NCI-H2227 treated with DMSO at 0.1 percent for 48 hours (cell line): ENCODE measurements at places on chromosomes 4 and X.

GRCh38 chrX:3192835-3193234 is 151.6 kb downstream of the ARSF start:
- DNase-seq, result no peak

GRCh38 chr4:74475946-74476345 is 31.0 kb downstream of the AREG start:
- DNase-seq, result no peak

DNA sequence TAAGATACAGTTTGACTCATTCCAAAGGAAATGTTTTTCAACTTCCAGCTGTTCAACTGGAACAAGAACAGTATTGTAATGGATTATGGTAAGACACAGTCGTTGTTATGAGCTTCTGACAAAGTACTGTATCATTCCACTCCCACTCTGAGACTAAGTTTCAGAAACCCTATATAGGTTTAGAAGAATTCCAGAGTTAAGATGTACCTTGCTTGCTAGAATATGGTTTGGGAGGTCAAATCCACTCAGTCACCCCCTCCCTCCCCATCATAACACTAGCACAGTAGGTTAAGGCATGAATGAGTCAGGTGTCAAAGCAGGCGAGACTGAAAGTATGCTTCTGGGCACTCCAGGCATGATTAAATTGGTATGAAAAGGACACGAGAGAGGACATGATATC is 339.7 kb downstream of the DMD start:
- DNase-seq, result no peak

- DNase-seq, result no peak
These were observed 13.8 kb upstream of the ZNF674 start for GRCh38 chrX:46559062-46559461.

DNA sequence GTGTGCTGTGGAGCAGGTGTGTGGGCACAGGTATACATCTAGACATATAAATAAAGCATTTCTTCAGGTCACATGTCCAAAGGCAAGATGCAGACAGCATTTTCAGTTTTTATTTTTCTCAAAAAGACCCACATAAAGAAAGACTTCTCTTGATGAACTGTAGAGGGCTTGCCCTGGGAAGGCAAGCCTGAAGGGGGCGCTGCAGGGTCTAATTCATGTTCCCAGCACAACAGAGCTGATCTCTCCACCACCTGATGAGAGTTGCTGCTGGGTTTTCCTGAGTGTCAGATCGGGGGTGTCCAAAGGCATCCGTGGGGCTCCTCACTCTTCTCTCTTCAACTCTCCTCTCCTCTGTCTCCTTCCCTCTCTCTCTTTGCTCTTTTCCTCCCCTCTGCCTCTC is 26.6 kb downstream of the ADRA2C start:
- no peak for DNase-seq

- DNase-seq, result no peak
These were observed 475.4 kb upstream of the RPS6KA3 start for GRCh38 chrX:20742106-20742505.

DNA sequence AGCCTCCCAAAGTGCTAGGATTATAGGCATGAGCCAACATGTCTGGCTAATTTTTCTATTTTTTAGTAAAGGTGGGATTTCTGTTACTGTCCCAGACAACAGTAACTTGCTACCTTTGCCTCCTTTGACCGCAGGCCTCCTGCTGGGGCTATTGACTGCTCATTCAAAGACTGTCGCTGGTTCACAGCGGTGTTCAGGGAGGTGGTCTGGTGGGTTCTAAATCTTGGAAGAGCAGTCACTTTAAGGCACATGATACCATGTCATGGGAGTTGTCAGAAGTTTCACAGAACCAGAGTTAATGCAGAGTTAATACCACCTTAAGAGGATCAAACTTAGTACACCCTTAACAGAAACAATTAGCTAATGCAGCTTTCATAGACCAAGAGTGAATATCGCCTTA is 3.8 kb downstream of the ASMT start:
- DNase-seq, result no peak

DNA sequence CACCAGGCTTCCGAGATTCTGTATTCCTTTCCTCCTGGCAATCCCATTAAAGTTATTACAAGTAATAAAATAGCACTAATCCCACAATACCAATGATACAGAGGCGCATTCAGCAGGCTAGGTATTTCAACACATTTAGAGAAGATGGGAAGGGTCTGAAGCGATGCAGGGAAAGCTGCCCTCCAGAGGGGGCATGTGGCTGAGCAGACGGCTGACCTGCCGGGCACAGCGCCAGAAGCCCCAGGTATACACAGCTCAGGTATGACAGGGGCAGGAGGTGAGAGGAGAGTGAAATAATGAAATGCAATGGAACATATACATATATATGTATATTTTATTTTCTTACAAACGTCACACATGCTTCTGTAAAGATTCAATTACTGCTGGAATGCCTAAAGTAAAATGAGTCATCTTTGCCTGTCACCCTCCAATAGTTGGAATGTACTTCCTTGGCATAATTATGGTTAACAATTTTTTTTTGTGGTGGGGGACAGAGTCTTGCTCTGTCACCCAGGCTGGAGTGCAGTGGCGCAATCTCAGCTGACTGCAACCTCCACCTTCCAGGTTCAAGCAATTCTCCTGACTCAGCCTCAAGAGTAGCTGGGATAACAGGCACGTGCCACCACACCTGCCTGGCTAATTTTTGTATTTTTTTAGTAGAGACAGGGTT is 21.3 kb upstream of the CDKN2AIP start:
- DNase-seq, result no peak

- no peak for DNase-seq
These were observed 1.4 kb downstream of the CXXC4 start for GRCh38 chr4:104493081-104493831.

- no peak for DNase-seq
These were observed 78.1 kb upstream of the FSTL5 start for GRCh38 chr4:162241857-162242256.

GRCh38 chrX:139204898-139205667 is 325.5 kb upstream of the F9 start:
- DNase-seq, result no peak

GRCh38 chr4:46270986-46271596 is 118.8 kb downstream of the GABRA2 start:
- no peak for DNase-seq

- DNase-seq, result no peak
These were observed 15.9 kb downstream of the HMGB2 start for GRCh38 chr4:173318240-173318639.

GRCh38 chr4:128517739-128518510 is 230.3 kb upstream of the PGRMC2 start:
- no peak for DNase-seq

DNA sequence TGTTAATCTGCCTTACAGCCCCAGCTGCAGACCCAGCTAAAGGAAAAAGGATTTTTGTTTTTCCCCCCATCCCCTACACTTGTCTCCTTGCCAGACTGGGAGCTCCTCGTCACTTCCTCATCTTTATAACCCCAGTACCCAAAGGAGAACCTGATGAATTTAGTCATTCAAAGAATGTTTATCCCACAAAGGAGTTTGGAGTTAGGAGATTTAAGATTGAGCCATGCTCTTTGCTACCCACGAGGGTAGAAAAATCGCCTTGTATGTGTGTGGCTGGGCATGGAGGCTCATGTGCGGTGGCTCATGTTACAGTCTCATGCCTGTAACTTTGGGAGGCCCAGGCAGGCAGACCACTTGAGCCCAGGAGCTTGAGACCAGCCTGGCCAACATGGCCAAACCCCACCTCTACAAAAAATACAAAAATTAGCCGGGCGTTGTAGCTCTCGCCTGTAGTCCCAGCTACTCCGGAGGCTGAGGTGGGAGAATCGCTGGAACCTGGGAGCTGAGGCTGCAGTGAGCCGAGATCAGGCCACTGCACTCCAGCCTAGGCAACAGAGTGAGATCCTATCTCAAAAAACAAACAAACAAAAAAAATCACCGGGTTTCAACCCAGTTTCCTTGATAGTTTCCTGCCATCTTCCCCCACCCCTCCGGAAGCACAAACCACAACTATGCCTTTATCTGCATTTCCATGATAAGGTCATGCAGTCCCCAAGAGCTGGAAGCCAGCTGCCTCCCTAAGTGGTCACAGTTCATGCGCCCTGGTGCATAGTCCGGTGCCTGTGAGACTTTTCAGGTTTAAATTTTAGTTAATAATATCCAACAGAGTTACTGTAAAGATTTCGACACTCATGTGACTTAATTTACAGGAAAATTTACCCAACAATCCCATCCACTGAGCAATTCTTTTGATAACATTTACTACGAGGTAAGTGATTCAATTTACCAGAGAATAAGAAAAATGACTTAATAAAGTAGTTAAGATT is 1.5 kb downstream of the CFAP97 start:
- DNase-seq, result no peak

DNA sequence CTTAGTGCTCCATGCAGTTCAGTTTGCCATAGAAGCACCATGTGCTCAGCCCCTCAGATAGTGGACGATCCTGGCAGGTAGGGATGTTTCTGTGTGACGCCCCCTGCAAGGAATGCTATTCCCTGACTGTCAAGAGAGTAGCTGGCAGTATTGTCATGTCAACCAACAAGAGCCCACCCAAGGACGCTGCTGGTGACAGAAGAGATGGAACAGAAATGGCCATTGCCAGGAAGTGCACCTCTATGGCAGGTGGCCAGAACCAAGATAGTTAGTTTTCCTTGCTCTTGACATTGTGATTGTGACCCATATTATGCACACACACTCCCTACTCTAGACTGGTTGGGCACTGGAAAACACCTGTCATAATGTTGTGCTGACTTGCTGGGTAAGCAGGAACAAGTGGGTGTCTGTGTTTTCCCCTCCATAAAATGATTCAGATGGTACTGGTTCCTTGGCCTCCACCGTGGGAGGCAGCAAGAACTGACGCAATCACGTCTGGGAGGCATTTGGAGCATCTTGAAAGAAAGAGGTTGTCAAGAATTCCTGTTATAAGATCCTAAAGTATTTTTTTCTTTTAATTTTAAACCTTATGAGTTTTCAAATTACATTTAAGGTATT is 507.9 kb downstream of the MID1IP1 start:
- no peak for DNase-seq

GRCh38 chrX:74853255-74853654 is 72.0 kb downstream of the NEXMIF start:
- DNase-seq, result no peak

DNA sequence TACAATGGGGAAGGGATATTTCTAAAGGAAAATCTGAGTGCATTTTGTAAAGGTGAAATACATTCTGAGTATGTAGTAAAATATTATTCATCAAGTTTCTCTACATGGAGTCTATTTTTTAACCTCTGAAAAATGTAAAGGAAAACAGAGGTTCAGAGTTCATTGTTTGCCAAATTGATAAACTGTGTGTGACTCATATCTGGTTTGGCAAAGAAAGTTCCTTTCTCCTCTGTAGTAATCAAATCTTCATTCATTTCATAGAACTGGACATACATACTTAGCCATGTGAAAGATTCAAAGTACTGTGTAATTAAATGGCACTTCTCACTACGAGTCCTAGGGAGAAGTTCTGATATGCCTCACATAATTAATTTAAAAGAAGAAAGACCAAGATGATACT is 61.6 kb downstream of the HPGD start:
- no peak for DNase-seq

- DNase-seq, result no peak
These were observed 6.3 kb downstream of the PLP2 start for GRCh38 chrX:49177873-49178480.

GRCh38 chrX:44344194-44344593 is 722 bp upstream of the EFHC2 start:
- no peak for DNase-seq

DNA sequence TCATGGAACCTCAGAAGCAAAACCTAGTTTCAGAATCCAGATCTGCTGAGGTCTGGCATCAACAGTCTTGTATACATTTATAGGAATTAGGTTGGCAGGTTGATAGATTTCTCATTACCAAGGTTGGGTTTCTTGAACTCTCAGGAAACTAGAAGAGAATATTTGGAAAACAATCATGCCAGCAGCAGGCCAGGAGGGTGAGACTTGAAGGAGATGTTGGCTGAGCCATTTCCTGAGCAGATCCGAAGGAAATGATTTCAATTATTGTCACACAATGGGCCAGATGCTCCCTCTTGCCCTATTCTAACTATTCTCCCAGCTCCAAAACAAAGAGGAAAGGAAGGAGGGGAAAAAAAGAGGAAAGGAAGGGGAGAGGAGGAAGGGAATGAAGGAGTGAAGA is 45.2 kb downstream of the SHROOM4 start:
- no peak for DNase-seq

GRCh38 chr4:6892190-6892908 is 17.3 kb upstream of the TBC1D14 start:
- peak; percentile 10 for DNase-seq

- DNase-seq, result no peak
These were observed 4.7 kb upstream of the TBC1D19 start for GRCh38 chr4:26579169-26579568.

DNA sequence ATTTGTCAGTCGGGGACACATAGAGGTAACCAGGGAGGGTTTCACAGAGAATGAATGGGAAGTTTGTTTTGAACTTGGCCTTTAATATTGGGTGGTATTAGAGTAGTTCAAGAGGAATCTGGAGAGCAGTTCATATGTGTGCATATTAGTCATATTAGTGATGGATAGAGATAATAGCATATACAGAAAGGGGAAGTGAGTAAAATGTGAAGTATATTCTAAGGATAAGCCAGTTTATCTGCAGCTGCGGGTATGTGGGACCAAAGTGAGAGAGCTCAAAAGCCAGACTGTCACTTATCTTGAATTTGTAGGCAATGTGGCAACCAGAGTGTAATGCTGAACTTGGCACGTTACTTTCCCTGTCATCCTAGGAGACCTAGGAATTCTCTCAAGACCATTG is 169.9 kb downstream of the AFF2 start:
- DNase-seq, result no peak

- DNase-seq, result no peak
These were observed 71.8 kb downstream of the PSAPL1 start for GRCh38 chr4:7362862-7363430.

GRCh38 chrX:129600981-129601424 is 53.8 kb downstream of the APLN start:
- DNase-seq, result peak; percentile 55

GRCh38 chr4:123653236-123653635 is 256.6 kb downstream of the SPRY1 start:
- no peak for DNase-seq

DNA sequence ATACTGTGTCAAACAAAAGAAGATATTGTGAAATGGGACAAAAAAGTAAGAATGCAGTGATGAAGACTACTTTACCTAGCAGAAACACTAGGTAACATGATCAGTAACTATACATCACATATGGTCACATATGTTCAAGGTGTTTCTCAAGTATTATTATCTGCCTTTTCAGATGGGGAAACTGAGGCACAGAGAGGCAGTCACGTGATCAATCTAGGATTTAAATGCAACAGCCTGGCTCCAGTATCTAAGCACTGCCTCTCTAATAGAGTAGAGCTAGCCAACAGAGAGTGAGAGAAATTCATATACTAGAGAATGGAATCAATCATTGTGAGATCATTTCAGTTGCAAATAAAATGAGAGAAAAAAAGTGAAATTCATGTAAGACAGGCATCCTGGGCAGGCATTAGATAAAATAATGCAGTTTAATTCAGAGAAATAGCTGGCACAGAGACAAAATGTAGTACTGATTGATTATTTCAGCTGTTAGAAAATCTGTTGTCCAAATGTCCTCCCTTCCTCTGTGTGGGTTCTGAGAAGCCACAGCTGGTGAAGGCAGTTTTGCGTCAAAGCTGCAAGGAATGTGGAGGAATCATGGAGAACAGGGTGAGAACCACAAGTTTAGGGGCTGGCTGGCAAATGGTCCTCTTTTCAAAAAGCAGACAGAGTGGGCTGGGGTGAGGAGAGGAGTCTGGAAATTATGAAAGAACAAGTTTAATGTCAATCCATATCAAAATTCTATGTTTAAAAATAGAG is 26.0 kb downstream of the SMIM43 start:
- DNase-seq, result no peak
